Stimulated activated CD4-positive, alpha-beta T cell treated with anti-CD3 and anti-CD28 coated beads, Interleukin-15, amount 100 ng/mL, for 1 hour (primary cell): ENCODE measurements at places on chromosomes 2 and 18.

DNA sequence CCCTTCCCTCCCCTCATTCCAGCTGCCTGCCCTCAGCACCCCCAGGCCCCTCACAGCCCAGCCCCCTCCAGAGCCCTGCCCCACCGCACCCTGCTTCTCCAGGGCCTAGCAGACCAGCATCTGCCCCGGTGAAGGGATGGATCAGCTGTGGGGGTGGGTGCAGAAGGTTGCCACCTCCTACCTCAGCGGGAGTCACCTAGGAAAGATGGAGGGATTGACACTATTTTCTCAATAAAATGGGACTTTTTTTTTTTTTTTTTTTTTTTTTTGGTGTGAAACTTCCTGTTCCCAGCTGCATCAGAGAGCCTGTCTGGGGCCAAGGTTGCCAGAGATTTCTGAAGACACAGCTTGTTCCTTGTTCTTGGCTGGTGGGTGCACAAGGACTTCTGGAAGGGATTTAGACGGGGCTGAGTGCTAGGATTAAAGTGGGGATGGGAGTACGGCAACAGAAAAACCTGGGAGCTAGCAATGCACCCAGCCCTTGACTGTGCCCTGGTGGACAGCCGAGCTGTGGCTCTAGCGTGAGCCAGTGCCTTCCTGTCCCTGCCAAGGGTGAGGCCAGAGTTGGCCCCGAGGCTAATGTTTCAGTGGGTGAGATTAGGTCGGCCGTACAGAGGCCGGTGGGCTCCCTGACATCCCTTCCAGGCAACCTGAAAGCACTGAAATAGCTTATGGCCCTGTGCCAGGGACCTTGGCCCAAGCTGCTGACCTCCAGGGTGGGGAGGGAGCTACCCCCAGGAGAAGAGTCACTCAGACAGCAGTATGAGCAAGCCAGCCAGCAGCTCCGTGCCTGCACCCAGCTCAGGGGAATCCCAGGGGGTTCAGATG, 4.6 kb downstream of the B3GNT7 start:
- no peak for DNase-seq

DNA sequence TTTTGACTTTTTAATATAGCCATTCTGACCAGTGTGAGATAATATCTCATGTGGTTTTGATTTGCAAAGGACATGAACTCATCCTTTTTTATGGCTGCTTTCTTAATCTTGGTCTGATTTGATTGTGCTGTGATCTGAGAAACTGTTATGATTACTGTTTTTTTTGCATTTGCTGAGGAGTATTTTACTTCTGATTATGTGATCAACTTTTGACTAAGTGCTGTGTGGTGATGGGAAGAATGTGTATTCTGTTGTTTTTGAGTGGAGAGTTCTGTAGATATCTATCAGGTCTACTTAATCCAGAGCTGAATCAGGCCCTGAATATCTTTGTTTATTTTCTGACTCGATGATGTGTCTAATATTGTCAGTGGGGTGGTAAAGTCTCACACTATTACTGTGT, 16.8 kb downstream of the SP140L start:
- no peak for DNase-seq

DNA sequence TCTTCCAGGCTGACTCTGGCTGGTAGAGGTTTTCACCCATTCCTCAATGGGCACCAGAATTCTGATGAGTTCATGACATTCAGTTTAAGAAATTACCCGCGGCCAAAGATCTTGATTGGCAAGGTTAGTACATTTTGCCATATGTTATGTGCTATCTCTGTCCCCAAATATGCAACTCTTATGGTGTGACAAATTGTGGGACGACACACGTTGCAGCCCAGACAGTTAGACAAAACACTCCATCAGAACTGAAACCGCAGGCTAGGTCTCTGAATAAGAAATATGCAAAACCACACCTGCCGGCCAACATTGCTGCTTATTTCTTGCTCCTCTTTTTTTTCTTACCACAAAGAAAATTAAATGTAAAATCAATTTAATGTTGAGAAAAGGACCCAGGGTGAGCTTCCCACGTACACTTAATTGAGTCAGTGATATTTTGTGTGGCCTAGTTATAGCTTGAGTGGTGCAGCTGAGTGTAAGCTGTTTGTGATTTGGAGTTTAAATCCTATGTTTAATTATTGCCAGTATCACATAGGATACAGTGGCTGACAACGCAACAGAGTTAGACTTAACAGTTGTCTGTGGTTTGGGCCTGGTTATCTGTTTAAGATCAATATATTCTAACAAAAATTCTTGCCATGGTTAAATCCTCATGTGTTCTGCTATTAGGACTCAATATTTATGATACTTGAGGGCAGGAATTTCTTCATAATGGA, 35.7 kb upstream of the LTBP1 start:
- DNase-seq: no peak

DNA sequence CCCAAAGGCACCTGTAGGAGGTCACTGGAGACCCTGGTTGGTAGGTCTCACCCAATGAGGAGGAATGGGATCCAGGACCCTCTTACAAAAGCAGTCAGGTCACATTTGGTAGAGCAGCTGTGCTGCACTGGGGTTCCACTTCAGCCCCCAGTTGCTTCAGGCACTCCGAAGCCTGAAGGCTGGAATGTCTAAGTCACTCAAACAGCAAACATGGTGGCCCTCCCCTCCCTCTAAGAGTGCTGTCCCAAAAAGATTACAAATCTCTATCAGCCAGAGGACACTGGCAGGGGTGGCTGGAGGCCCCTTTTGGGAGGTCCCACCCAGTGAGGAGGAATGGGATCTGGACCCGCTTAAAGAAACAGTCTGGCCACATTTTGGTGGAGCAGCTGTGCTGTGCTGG, 17.7 kb downstream of the MSTN start:
- no peak for DNase-seq

GRCh38 chr2:27993402-27993787, 102.9 kb downstream of the BABAM2 start:
- DNase-seq: no peak

- DNase-seq: no peak
Observed at GRCh38 chr18:57698571-57699276, 77.1 kb upstream of the NARS1 start.

DNA sequence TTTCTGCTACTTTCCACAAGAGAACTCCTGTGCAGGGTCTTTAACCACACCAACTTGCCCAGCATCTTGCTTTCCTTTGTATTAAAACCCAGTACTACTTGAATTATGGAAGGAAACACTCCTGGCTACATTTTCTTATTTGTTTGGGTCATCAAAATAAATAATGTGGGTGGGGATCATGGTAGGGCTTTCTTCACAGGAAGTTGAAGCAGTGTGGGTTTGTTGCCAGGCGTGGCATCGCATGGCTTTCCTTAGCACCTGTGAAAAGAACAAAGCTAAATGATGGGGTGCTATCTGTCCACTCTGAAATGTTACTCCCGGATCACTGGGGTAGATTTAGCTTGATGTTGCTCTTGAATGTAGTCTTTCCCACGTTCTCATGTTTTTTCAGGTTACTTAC, 18.7 kb downstream of the ARHGAP25 start:
- DNase-seq: no peak
